Activated T-helper 1 cell treated with anti-CD3 and anti-CD28 coated beads, Interleukin-12 subunit alpha, Interleukin-12 subunit beta, Interleukin-2, Interleukin-4 antibody, amounts not matched to agents 30 ng/mL and 10 ng/mL and 1 ng/mL, durations not matched to agents 14 hours and 24 hours and 36 hours (primary cell): ENCODE measurements at places on chromosomes 6 and 20.

DNA sequence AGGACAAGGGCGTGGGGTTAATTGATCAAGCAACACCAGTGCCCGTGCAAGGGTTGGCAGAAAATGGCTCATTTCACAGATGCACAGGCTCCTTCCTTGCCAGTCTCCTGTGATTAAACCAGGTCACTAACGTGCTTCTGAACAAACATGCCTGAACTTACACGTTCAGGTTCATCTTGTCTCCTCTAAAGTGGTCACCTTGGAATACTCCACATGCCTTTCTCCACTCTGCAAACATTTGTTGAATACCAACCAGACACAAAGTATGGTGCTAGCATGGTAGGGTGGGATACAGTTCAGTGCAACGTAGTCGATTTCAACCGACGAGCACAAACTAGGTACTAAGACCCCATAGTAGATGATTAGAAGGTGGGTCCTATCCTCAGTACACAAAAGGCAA is 72.6 kb upstream of the PTPRT start:
- DNase-seq = no peak

- DNase-seq = no peak
Measured at GRCh38 chr20:43825581-43825980, 89.1 kb upstream of the TOX2 start.

DNA sequence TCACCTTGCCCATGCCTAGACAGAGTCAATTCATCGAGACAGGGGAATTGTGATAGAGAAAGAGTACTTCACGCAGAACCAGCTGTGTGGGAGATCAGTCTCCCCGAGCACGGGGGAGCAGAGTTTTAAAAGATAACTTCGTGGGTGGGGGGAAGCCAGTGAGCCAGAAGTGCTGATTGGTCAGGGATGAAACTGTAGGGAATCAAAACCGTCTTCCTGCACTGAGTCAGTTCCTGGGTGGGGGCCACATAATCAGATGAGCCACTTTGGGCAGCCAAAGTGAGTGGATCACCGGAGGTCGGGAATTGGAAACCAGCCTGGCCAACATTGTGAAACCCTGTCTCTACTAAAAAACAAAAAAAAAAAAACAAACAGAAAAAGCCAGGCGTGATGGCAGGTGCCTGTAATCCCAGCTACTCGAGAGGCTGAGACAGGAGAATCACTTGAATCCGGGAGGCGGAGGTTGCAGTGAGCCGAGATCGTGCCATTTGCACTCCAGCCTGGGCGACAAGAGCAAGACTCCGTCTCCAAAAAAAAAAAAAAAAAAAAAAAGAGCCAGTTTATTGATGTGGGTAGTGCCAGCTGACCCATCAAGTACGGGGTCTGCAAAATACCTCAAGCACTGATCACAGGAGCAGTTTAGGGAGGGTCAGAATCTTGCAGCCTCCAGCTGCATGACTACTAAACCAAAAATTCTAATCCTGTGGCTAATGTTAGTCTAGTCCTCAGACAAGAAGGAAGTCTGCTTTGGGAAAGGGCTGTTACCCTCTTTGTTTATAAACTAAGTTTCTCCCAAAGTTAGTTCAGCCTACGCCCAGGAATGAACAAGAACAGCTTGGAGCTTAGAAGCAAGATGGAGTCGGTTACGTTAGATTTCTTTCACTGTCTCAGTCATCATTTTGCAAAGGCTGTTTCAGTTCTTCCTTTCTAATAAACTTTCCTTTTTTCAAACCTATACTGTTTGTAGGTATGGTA is 3.9 kb upstream of the TRIM39 start:
- DNase-seq = no peak

DNA sequence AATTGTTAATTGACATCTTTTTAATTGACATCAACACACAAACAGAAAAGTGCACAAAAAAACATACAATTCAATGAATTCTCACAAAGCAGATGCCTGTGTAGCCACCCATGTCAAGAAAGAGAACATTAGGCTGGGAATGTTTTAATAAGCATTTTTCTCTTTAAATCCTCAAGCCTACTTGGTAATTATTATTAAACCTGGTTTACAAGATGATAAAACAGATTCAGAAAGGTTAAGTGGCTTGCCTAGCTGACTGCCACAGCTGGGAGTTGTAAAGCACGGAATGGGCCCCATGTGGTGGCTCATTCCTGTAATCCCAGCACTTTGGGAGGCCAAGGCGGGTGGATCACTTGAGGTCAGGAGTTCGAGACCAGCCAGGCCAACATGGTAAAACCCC is 90.0 kb upstream of the AKAP12 start:
- DNase-seq = no peak

DNA sequence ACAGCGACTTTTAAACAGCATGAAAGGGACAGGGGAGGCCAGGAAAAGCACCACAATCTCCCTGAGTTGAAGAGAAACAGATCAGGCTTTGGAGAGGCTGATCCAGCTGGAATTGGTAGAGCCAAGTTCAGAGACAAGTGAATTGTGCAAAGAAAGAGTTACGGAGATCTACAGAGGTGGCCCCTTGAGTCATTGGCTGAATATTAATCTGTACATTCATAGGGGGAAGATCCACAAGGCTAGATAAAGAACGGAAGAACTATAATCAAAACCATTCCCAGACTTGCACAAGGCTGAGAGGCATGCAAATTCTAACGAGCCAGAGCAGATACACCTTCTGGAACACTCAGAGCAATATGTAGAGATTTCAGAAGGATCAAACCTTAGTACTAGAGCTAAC is 14.2 kb upstream of the FOXQ1 start:
- no peak for DNase-seq

DNA sequence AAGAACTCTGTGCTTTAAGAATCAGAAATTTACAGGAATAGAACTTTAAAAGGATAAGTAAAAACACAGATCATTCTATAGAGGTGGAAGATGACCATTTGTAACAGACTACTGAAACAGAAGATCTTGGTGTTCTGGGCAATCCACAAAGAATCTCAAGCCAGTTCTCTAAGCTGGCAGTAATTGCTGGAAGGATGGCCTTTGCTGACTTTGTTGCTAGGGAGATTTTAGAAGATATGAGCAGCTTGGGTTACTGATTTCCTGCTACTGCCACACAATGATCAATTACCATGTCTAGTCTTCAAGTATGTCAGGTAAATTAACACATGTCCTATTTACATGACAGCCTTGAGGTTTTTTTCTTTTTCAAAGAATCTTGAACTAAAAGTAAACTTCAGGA is 31.1 kb downstream of the SNAP91 start:
- DNase-seq = no peak

DNA sequence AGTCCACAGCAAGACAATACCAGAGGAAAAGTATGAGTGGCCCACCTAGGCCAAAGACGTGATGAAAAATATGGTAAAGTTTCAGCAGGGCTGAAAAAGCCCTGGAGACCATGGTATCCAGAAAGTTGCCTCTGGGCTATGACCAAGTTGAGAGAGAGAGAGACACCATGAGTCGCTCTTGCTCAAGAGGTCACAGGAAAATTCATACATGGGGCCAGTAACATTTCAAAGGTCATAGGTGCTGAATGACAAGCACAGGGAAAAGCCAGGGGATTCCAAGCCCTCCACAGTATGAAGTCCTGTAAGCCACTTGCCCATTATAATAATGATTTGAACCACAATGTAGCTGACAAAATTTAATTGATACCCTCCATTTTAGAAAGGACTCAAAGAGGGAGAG is 657.7 kb upstream of the CITED2 start:
- no peak for DNase-seq

DNA sequence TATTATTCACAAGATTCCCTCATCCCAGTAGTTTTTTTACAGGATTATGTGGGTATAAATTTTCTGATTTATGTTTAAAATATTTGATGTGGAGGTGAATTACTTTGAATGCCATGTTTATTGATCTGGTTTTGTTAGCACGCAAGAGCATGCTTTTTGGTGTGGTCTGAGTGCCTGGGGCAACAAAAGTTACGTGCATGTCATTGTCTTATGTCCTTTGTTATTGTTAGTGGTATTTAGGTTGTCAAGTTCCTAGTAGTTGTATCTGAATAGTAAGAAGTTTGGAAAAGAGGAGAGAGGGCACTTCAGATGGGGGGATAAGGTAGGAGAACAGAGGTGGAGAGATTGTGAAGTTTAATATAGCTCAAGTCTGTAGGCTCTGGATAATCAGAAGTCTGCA is 95.0 kb downstream of the ATRN start:
- DNase-seq = no peak

DNA sequence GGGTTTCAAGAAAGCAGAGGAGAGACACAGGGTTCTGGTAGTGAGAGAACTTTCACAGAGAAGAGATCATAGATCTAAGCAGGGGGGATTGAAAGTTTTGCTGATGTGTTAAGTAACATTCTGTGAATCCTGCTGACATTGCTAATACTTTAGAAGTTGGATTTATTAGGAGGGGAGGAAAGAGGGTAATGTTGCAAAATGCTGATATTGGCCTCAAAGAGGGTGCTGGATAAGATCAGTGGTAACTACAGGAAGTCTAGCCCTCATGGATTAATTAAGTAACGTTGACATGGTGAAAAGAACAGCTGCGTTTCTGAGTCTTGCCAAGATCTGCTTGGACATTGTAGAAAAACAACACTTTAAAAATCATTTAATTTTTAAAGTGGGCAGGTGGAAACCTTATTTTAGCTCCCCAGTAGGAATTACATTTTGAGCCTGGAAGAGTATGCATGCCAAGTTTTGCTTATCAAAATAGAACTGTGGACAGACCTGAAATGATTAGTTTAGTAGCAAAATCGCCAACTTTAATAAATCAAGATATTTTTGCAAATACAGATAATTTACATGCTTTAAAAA is 606.0 kb upstream of the HTR1E start:
- no peak for DNase-seq

- no peak for DNase-seq
Measured at GRCh38 chr6:109632405-109632804, 58.6 kb downstream of the AK9 start.

DNA sequence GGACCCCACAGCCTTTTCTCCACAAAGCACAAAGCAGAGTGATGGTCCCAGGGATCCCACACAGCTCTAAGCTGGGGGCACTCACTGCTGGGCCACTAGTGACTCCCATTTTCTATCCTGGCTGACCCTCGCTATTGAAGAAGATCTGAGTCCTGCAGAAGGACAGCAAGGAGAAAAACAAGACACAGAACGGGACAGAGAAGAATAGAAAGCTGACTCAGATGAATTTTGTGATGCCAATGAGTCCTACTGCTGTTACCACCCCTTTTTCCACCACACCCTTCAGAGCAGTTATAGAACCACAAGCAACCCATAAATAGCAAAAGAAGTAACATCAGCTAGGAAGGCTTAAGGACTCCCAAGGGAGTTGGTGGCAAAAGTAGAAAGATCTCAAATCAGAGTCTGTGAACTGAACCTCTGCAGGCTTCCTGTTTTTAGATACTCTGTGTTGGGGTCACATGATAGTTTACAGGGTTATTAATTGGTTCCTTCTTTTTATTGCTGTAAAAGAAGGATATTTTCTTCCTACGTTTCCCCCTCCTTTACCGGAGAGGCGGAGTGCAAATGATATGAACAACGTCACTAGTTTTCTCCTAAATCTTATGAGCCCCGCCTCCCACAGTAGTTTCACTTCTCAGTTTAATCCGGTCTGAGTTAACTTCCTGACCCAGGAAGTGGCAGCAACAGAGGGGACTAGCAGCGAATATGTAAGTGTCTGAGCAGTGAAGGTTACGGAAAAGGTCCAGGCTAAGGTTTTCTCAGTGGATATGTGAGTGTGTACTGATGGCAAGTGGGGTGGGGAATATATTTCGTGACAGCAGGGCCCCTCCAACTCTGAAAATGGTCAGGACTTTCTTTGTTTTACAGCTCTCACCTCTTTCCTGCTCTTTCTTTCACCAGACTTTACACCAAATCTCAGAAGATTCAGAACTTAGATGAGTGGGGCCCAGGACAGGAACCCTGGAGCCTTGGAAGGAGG is at the start of gene TRIM38:
Gene TRIM38, plus strand, starts transcription at position 654 of the 979 bp plus-strand sequence. CDS start 3,721 bp downstream, outside the sequence.
- DNase-seq = peak; percentile 76

DNA sequence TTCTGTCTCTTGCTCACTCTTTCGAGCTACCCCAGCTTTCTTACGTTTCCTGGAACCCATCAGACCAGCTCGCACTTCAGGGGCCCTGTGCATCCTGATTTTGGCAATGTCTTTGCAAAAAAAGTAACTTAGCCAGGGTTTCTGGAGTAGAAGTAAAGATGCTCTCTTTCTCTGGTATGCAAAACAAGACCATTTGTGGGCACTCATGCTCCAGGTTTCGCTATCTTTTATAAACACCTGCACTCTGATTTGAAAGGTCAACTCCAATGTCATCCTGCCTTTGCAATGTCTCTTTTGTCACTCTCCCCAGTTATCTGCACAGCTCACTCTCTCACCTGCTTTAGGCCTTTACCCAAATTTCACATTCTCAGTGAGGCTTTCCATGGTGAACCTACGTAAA is 869.1 kb downstream of the QKI start:
- no peak for DNase-seq

DNA sequence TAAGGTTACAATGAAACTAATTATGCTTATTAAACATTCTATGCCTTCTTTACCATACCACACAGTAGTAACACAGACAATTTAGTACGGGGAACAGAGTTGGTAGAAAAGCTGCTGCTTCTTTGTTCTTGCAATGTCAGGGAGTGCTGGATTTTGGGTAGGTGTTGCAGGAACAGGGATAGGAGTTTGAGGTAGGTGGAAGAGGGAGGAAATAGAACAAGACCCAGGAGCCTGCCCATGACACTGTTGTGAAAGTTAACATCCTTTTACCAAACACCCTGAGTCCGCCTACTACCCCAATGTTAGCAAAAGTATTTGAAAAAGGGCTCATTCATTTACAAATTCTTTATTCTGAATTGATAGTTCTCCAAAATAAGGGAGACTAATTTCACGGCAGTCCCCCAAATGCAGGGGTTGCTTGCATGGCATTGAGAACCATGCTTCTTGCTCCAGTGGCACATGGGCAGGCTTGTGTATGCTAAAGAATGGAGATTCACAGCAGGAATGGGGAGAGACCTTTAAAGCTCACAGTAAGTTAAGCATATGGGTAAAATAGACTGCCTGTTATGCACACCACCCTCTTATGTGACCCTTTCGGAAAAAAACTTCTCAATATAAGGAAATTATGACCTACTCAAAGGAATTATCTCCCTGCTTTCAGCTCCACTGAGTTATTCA is 181.7 kb downstream of the GRM1 start:
- no peak for DNase-seq

DNA sequence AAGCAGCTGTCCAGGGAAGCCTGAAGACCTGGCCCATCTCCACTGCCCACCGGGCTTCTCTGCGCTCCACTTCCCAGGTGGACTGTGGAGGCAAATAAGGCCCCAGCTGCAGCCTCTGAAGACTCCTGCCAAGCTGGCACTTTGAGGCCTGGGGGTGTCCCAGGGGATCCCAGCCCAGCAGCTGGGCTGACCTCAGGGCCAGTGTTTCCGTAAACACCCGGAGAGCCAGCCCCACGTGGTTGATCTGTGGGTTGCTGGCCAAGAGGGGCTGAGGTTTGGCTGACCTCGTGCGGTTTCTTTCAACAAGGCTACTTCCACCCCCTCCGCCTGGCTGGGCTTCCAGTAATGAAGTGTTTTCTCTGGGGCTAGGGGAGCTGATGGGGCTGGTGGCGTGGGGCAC is 12.4 kb upstream of the CCN5 start:
- no peak for DNase-seq

DNA sequence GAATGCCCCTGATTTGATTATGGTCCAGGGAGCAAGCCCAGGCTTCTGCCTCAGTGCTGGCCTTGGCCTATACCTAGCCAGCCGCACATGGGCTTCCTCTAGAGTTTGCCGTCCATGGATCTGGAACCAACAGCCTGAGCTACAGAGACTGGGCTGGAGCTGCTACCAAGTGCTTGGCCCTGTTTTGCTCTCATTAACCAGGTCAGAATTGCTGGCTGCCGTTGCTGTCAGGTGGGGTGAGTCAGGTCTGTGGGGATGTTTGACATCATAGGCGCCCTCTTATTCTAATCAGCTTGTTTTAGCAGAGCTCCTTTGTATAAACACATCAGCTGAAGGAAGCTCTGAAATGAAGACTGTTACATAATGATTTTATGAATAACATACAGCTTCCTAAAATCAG is 83.1 kb upstream of the PHACTR2 start:
- DNase-seq = no peak
